ENCODE measurements at places on chromosomes 2 and 18. TPM values are rescaled to one million over a fixed set of nuclear protein-coding genes. Genes with fewer than 3 reads are reported as not detected.

DNA sequence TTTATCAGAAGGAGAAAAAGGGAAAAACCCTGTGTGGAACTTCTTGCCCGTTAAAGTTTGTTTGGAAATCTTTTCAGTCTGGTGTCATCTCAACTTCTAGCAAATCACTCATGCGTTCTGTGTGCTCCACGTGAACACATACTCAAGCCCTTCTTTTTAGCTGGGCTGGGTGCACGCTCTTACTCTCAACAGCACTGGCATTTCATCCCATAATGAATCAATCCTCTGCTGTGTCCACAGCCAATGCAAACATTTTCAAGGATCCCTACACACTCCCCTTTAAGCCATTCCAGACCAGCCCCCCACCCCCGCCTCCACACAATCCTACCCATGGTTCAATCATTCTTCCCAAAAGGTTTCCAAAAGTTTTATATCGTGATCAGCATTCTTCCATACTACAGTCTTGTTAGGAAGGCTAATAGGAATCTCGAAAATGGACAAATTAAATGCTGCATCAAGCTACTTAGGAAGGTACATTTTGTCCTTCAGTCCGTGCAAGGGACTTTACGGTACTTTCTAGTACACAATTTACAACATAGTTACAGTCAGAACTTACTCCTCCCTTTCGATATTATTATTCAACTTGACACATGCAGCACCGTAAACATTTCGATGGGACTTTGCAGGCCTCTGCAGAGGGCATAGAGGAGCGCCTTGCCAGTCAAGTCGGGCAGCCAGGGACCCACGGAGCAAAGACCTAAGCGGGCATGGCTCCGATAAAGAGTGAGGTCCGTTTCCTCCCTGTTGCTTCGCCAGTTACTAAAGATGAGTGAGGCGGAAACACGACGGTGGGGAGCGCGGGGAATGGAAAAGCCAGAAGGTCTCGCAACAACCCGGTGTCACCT is 1.4 kb downstream of the PTGR3 start:
- H3K36me3 ChIP-seq, result peaks cover 16% of the 10 kb centered on the region
- peaks cover 37% of the 10 kb centered on the region for H3K4me1 ChIP-seq
- H3K27me3 ChIP-seq, result peaks cover 11% of the 10 kb centered on the region
- peak overlapping the region; percentile 100 for H3K4me3 ChIP-seq
- DNase-seq, result peak; percentile 70
- H3K27ac ChIP-seq, result peak overlapping the region; percentile 97

GRCh38 chr2:60168247-60168646 is 385.2 kb downstream of the BCL11A start:
- no peak overlapping the region for H3K4me3 ChIP-seq
- no peaks in the 10 kb centered on the region for H3K27me3 ChIP-seq
- no peak overlapping the region for H3K27ac ChIP-seq
- H3K4me1 ChIP-seq, result no peaks in the 10 kb centered on the region
- no peak for DNase-seq

DNA sequence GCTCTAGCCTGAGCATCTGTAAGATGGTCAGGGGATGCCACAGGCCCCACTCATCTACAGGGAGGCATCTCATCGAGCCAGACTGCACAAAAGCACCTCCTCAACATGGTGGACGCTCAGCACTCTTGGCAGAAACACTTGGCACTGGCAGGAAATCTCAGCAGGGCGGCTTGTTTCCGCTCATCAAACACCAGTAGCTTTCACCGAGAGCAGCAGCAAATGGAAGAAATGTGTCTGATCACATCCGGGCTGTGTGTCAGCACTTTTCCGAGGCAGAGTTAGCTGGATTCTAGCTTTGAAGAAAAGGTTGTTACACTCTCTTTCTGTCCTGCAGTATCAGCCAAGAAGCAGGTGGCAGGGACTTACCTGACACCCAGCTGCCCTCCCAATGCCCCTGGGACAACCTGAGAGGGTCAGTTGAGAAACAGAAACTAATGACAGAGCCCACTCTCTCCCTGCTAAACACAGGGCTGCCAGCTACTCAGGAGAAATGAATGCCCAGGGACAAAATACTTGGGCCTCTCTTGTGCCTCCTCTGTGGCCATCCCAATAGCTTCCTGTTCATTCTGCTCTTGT is 68.9 kb upstream of the FZD7 start:
- peak overlapping the region; percentile 79 for H3K27ac ChIP-seq
- no peaks in the 10 kb centered on the region for H3K27me3 ChIP-seq
- no peaks in the 10 kb centered on the region for H3K4me1 ChIP-seq
- H3K4me3 ChIP-seq, result no peak overlapping the region

GRCh38 chr2:88831792-88832248 is 140.3 kb downstream of the RPIA start:
- H3K36me3 ChIP-seq, result no peaks in the 10 kb centered on the region
- peaks cover 6% of the 10 kb centered on the region for H3K27me3 ChIP-seq
- H3K27ac ChIP-seq, result no peak overlapping the region
- DNase-seq, result peak; percentile 77

DNA sequence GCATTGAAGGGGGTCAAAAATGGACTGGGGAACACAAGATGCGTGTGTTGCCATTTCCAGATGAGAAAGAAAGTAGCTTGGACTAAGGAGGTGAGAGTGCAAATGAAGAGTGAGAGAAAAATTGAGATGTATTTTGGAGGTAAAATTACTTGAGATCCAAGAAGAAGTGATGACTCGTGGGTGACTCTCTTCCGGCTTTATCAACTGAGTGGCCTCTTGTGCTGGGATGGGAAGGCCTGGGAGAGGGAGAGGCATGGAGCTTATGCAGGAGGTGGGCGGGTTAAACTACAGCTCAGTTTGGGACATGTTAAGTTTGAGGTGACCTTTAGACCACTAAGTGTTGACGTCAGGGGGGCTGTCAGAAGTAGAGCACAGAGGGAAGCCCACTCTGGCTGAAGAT is 34.9 kb downstream of the SULT1C2 start:
- DNase-seq, result no peak
- H3K27me3 ChIP-seq, result peaks cover 2% of the 10 kb centered on the region
- no peak overlapping the region for H3K27ac ChIP-seq
- H3K4me3 ChIP-seq, result no peak overlapping the region
- no peaks in the 10 kb centered on the region for H3K36me3 ChIP-seq

- H3K27me3 ChIP-seq, result no peaks in the 10 kb centered on the region
- no peak for DNase-seq
- peaks cover 41% of the 10 kb centered on the region for H3K4me1 ChIP-seq
Measured at GRCh38 chr2:36952748-36953197, 13.6 kb downstream of the STRN start.

DNA sequence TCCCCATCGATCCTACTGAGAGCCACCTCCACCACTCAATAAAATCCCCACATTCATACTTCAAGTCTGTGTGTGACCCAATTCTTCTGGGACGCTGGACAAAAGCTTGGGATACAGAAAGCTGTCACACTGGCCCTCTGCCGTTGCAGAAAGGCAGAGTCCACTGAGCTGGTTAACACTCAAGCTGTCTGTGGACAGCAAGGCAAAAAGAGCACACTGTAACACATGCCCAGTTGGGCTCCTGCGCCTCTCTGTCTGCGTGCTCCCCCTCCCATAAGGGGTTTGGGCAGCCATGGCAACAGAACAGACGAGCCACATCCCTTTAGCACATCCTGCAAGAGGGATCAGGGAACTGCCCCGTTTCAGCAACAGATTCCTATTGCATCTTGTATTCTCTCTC is 106.9 kb upstream of the RGPD4 start:
- H3K27me3 ChIP-seq, result no peaks in the 10 kb centered on the region
- H3K27ac ChIP-seq, result no peak overlapping the region
- no peak overlapping the region for H3K4me3 ChIP-seq
- H3K36me3 ChIP-seq, result no peaks in the 10 kb centered on the region

DNA sequence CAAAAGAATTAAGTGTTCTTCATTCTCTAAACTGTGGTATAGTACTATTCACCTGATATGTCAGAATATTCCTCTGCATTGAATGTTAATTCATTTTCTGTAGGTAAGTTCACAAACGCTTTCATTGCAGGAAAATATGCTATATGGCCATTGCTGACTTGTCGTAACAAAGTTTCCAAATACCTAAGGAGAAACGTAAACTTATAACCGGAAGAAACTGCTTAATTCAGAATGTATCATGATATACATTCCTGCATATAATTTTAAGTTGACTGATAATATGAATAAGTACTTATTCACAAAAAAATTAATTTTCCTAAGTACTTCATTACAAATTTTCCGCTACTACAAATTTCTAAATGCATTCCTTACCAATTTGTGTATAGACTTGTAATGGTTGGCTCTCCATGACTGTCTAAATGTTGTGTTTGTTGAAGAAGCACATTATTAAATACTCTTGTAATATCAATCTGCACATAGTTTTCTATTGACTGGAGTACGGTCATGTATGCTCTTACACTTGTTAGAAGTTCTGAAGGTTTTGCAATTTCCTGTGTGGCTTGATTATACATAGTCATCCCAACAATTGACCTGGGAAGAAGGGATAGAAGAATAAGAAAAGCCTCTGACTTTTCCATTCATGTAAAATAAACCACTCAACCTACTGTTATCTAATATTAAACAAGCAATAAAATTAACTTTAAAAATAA is 85.4 kb downstream of the NCKAP1 start:
- no peaks in the 10 kb centered on the region for H3K27me3 ChIP-seq
- peaks cover 9% of the 10 kb centered on the region for H3K36me3 ChIP-seq
- peaks cover 7% of the 10 kb centered on the region for H3K4me1 ChIP-seq
- no peak overlapping the region for H3K4me3 ChIP-seq

DNA sequence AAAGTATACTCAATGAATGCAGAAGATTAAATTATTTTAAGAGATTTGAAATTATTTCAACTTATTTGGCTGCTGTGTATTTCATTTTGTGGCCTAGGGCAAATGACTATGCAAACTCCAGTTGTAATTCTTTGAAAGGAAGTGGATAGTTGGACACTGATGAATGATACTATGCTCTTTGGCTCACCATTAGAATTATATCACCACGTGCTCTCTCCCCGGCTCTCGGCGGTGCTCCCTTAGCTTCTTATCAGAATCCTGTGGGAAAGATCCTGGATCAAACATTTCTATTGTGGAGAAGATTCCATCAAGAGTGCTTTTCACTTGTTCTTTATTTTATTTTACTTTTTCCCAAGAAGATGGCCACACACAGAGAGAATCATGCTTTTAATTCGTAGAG is 55.2 kb downstream of the ADCYAP1 start:
- no peak overlapping the region for H3K4me3 ChIP-seq
- no peaks in the 10 kb centered on the region for H3K36me3 ChIP-seq
- DNase-seq, result no peak

- no peak overlapping the region for H3K4me3 ChIP-seq
- no peaks in the 10 kb centered on the region for H3K36me3 ChIP-seq
- H3K27ac ChIP-seq, result no peak overlapping the region
- no peak for DNase-seq
- H3K27me3 ChIP-seq, result no peaks in the 10 kb centered on the region
- no peaks in the 10 kb centered on the region for H3K4me1 ChIP-seq
Measured at GRCh38 chr2:106261871-106262321, 67.8 kb upstream of the UXS1 start.

DNA sequence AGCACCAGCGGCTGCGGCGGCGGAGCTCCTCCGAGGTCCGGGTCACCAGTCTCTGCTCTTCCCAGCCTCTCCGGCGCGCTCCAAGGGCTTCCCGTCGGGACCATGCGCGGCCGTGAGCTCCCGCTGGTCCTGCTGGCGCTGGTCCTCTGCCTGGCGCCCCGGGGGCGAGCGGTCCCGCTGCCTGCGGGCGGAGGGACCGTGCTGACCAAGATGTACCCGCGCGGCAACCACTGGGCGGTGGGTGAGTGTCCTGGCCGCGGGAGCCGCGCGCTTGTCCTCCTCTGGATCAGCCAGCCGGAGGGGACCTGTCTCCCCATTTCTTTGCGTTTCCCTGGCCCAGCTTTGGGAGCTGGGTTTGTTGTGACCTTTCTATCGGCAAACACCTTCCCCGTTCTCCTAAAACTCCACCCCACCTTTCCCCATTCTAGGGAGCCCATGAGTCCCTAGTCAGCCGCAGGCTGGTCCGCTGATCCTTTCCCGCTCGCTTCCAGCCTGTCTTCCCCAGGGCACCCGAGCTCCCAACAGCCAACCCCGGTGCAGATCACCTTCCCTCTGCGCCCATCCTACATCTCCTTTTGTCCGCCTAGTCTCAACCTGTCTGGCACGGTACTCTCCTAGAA is 316 bp downstream of the GRP start:
- no peak overlapping the region for H3K4me3 ChIP-seq
- no peaks in the 10 kb centered on the region for H3K36me3 ChIP-seq
- no peak overlapping the region for H3K27ac ChIP-seq
- H3K4me1 ChIP-seq, result peaks cover 11% of the 10 kb centered on the region

- H3K36me3 ChIP-seq, result no peaks in the 10 kb centered on the region
- H3K4me1 ChIP-seq, result no peaks in the 10 kb centered on the region
- H3K4me3 ChIP-seq, result no peak overlapping the region
Measured at GRCh38 chr2:40957508-40957907, 505.6 kb upstream of the SLC8A1 start.

- H3K36me3 ChIP-seq, result no peaks in the 10 kb centered on the region
- no peak overlapping the region for H3K4me3 ChIP-seq
- no peak overlapping the region for H3K27ac ChIP-seq
Measured at GRCh38 chr2:67565761-67566160, 168.6 kb downstream of the ETAA1 start.

DNA sequence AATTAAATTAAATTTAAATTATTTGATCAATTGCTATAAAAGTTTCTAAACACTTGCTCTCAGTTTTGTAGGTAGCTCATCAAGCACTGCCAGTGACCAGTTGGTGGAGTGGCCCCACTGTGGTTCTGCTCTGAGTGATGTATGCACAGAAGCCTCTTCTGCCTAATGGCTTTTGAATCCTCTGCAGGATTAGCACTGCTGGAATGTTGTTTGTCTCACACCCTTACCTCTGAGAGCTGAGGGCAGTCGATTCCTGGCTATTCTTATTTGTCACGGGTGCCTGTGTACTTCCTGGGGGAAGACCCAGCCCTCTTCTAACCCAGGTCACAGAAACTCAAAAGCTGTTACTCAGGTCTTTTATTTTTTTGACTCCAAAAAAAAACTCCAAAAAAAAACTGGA is 9.5 kb downstream of the CAPN14 start:
- no peak for DNase-seq
- H3K27ac ChIP-seq, result no peak overlapping the region
- H3K4me3 ChIP-seq, result no peak overlapping the region
- no peaks in the 10 kb centered on the region for H3K4me1 ChIP-seq
- no peaks in the 10 kb centered on the region for H3K36me3 ChIP-seq
- no peaks in the 10 kb centered on the region for H3K27me3 ChIP-seq

GRCh38 chr2:217360111-217360510 is 500.2 kb upstream of the TNP1 start:
- no peaks in the 10 kb centered on the region for H3K36me3 ChIP-seq
- H3K4me3 ChIP-seq, result no peak overlapping the region
- H3K27me3 ChIP-seq, result no peaks in the 10 kb centered on the region
- no peak overlapping the region for H3K27ac ChIP-seq
- no peaks in the 10 kb centered on the region for H3K4me1 ChIP-seq

B3GNT7 gene
- not detected for total RNA-seq

TANC1 gene
- 0.89 TPM for total RNA-seq

TBR1 gene
- not detected for total RNA-seq

SESTD1 gene
- 9.4 TPM for total RNA-seq

MAP3K19 gene
- total RNA-seq, result not detected

ITGA4 gene
- 33.6 TPM for total RNA-seq

SP5 gene
- 0.37 TPM for total RNA-seq

SAG gene
- not detected for total RNA-seq

TFPI gene
- 0.21 TPM for total RNA-seq
